Pons (tissue), 1 donor: ENCODE measurements at places on chromosomes 1 and 21.

DNA sequence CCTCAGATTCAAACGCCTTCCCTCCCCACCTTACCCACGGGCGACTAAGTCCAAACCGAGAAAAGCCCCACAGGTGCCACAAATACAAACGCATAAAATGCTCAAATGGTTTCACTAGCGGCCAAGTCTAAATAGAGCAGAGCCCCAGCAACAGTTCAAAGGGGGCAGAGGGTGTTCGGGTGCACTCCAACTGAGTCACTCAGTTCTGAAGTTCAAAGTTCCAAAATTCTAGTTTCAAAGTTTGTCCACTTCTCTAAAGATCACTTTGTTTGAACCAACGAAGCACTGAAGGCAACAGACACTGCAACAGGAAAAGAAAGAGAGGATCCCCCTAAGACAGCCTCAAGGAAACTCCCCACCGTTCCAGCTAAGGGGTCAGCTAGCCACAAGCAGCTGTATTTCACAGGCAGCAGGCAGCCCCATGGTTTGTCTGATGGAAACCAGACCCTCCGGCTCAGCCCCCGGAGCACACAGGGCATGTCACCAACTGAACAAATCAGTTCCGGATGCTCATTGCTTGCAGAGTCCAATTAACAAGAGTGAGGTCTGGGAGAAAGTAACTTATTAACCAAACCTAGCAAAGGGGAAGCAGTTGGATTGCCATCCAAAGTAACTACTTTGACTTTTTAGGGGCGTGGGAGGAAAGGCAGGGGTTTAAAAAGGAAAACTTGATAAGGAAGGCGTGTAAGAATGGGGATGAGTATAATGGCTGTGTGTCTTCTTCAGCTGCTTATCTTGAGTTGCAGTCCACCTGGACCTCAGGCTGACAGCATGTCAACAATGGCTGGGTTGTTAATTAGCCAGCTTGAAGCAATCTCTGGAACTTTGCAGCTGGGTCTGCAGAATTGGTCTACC is 1423.9 kb upstream of the PRMT6 start:
- DNase-seq: no peak

DNA sequence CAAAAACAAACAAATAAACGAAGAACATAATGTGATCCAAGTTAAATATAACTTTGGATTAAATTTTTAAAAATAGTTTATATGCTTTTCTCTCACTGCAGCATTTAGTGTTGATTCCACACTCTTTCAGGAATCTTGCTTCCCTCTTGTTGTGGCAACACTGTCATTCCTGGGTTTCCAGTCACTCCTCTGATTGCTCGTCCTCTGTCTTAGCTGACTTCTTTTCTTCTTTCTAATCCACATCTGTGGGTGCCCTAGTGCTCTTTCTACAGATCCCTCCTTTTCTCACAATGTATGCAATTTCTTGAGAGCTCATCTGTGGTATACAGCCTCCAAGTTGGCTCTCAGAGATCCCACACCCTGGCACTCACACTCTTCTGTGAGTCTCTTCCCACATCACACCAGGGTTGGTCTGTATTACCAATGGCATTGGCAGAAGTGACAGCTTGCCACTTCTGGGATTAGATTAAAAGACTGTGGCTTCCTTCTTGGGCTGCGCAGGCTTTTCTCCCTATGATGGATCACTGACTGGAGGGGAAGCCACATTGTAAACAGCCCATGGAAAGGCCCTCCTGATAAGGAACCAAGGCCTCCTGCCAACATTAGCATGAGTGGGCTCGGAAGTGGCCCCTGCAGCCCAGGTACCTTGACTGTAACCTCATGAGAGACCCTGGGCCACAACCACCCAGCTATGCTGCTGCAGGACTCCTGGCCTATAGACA is 11.5 kb upstream of the MYOC start:
- DNase-seq: no peak

- DNase-seq: no peak
Observed at GRCh38 chr1:105830571-105831146, 1225.8 kb upstream of the PRMT6 start.

- DNase-seq: peak; percentile 70
Observed at GRCh38 chr1:116375148-116375886, 2.3 kb downstream of the ATP1A1 start.

DNA sequence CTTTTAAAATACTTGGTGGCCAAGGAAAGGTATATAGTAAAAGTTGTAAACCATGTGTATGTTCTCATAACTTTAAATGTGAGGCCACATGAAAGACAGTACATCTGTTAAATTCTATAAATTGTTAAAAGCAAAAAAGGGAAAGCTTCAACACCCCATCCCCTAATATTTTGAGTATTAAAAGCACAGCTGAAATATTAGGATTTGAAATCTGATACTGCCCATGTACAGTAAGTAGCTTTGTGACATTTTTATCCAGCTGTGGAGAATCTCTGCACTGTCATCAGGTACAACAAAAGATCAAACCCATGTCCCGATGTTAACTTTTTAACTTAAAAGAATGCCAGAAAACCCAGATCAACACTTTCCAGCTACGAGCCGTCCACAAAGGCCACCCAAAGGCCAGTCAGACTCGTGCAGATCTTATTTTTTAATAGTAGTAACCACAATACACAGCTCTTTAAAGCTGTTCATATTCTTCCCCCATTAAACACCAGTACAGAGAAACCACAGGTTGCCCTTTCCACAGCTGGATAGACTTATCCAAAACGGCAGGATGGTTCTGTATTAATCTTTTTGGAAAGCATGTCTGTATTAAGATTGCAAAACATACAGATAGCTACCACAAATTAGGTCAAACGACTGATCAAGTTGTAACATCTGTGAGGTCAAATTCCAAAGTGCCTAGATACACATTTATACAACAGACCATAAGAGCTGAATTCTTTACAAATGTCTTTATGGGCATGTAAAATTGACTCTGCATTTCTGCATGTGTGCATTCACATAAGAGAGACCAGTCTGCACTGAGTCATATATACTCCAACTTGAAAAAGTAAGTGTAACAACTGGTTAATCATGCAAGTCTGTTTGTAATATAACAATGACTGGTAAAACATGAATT is 5.2 kb downstream of the IRF2BP2 start:
- peak; percentile 67 for DNase-seq

DNA sequence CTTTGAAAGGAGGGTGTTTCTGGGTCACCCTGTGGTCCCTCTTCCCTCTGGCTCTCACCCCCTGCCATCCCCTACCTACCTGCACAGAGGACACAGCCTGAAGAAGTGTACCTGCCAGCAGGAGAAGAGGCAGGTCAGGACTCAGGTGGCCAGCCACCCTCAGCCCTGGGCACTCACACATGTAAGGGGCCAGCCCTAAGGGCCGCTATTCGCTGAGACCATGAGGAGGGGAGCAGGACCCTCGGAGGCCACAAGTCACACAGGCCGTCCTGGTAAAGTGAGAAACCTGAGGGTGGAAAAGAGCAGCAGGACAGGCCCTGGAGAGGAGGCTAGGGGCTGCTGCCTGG is 1.2 kb downstream of the ZNF692 start:
- no peak for DNase-seq

- DNase-seq: no peak
Observed at GRCh38 chr1:86507935-86508582, 38.8 kb upstream of the CLCA4 start.

DNA sequence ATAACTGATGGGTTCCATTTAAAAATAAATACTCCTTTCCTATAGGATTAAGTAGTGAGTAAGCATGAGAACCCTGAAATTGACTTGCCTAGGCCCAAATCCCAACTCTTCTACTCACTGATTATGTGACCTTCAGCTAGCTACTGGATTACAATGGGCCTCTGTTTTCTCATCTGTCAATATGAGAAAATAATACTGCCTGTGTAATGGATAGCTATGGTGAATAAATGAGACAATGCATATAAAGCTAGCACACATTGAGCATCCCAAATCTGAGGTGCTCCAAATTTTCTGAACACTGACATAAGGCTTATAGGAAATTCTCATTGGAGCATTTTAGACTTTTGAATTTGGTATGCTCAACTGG is 5.3 kb upstream of the LRRC8C start:
- peak; percentile 94 for DNase-seq

DNA sequence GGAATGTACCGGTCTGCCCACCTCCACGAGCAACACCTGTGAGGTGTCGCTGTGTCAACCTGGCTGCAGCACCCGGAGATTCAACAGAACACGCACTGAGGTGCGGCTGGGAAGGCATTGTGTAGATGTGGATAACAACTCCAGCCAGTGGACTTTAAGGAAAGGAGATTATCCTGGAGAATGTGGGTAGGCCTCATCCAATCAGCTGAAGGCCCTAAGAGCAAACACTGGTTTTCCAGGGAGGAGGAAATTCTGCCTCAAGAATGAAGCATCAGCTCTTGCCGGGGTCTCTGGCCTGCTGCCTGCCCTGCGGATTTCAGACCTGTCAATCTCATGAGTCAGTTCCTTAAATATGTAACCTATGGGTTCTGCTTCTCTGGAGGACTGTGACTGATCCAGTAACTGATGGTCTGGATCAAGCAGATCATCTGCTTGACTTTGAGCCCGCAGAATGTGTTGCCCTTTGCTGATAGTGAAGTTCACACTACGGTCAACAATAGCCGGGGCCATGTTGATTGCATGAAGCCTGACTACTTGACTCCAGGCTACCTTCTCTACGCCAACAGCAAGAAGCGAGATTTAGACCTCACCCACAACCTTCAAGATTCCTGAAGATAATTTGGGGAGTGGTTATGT is 15.9 kb upstream of the PRDM15 start:
- DNase-seq: no peak

DNA sequence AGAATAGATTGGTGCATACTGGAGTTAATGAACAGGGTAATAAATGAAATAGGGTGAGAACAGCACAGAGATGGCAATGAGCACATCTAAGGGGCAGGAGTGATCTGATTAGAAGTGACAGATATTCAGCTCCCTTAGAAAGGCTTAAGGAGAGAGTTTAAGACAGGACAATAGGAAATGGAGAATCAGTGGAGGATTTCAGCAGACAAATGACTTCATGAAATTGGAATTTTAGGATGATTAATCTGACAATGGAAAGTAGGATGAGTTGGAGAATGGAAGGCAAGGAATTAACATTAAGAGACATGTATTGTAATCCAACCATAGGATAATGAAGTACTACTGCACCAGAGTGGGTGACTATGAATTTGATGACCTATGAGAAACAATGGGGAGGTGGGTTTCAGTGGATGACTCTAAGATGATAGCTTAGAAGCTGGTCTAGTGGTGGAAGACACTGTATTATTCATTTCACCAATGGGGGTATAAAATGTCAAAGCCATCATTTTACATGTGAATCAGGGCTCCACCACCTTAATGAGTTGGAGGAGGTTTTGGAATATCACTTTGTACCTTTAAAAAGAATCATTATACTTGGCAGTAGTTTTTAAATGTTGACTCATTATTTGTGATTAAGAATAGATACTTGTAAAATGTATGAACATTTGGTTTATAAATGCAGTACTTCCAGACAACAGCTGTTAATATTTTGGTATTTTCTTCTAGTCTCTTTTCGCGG is 139.1 kb downstream of the PLA2G4A start:
- DNase-seq: no peak

- no peak for DNase-seq
Observed at GRCh38 chr1:228812961-228813360, 77.7 kb downstream of the RHOU start.

DNA sequence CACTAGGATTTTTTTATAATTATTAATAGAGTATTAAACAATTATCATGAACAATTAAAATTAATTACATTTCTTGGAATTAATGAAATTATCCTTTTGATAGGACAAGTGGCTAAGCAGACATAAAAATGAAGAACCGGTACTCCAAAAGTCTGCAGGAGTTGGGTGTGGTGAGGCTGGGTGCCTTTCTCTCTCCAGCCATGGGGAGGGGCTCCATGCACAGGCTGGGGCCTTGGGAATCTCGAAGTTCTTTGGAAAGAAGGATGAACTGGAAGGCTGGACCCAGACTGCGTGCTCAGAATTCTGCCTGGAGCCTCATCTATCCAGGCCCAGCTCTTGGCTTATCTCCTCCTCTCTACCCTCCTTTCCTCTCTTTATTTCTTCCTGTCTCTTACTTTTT is 94.1 kb downstream of the ACTL8 start:
- DNase-seq: no peak

GRCh38 chr1:19495000-19495656 is 9.8 kb upstream of the CAPZB start:
- no peak for DNase-seq

DNA sequence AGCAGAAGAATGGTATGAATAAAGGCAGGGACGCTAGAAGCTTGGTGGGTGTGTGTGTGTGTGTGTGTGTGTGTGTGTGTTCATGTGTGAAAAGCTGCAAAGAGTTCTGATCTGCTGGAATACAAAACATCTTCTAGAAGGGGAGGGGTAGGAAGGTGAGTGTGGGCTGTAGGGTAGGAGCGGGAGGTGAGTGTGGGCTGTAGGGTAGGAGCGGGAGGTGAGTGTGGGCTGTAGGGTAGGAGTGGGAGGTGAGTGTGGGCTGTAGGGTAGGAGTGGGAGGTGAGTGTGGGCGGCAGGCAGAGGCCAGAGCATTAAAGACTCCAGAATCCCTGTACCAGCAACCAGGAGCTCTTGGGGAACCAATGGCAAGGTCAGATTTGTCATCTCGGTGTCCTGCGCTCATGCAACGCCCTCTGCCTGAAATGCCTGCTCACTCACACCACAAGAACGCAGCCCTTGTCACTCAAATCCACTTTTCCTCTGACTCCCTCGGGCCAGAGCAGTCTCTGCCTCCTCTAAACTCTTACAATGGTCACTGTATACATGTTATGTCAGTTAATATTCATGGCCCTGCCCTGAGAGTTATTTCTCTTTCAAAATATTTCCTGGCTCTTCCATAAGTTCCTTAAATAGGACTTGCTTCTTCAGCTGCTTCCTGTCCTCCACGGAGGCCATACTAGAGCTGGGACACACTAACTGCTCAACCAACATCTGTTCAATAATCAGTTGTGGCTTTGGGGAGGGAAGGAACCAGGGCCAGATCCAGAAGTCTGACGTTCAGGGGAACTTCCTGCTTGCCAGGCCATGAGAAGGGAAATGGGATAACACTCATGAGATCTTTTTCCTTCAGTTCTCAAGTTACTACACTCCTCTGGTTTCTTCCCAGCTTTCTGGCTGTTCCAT is 53.6 kb upstream of the ZNF644 start:
- DNase-seq: no peak

DNA sequence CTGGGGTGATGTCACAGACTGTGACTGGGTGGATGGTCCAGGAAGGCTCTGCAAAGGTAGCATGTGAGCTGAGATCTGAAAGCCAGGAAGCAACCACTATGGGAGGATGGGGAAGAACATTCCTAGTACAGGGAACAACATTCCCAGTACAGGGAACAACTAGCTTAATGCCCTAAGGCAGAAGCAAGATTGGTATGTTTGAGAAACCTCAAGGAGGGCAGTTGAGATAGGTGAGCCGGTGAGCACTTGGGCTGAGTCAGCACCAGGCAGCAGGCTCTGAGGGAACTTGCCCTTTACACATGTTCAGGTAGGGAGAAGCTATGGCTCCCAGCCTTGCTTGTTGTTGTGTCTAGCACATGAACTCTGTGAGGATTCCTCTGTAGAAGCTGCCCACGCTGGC is 24.2 kb upstream of the CACNA1E start:
- no peak for DNase-seq

DNA sequence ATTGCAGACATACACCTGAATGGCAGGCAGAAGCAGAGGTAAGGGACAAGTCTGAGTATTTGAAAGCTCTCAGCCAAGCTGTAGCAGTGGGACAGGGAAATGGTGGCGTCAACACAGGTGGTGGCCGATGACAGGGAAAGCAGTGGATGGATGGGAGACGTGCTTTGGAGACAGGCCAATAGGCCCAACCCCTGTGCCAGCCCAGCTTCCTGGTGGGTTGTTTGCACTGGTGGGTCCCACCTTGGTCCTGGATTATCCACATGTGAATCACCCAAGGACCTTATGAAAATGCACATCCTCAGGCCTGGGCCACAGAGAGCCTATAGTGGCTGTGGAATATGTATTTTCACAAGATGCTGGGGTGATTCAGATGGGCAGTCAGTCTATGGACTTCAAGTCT is 203.7 kb upstream of the VAMP3 start:
- no peak for DNase-seq
